CD8-positive, alpha-beta memory T cell (primary cell): ENCODE measurements at places on chromosomes 5 and 9. TPM values are rescaled to one million over a fixed set of nuclear protein-coding genes. Genes with fewer than 3 reads are reported as not detected.

GRCh38 chr5:174281089-174281760, 235.7 kb downstream of the NSG2 start:
- no peak overlapping the region for H3K27ac ChIP-seq
- H3K4me3 ChIP-seq = no peak overlapping the region
- H3K4me1 ChIP-seq = no peaks in the 10 kb centered on the region

- no peaks in the 10 kb centered on the region for H3K36me3 ChIP-seq
- H3K27ac ChIP-seq = no peak overlapping the region
- DNase-seq = no peak
- H3K4me3 ChIP-seq = no peak overlapping the region
These were observed 25.0 kb upstream of the CCL28 start for GRCh38 chr5:43437062-43437660.

- H3K27me3 ChIP-seq = no peaks in the 10 kb centered on the region
- no peak overlapping the region for H3K4me3 ChIP-seq
- H3K4me1 ChIP-seq = no peaks in the 10 kb centered on the region
These were observed 2.3 kb upstream of the RASEF start for GRCh38 chr9:83065233-83065632.

DNA sequence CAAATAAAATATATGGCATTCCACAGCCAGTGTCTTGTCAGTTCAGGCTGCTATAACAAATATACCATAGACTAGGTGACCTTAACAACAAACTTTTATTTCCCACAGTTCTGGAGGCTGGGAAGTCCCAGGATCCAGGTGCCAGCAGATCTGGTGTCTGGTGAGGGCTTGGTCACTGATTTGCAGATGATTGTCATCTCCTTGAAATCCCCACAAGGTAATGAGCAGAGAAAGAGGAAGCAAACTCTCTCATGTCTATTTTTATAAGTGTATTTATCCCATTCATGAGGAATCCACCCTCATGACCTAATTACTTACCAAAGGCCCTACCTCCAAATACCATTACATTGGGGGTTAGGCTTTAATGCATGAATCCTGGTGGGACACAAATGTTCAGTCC, 663.2 kb downstream of the TLR4 start:
- H3K4me1 ChIP-seq = no peaks in the 10 kb centered on the region
- no peak overlapping the region for H3K27ac ChIP-seq
- H3K27me3 ChIP-seq = no peaks in the 10 kb centered on the region
- DNase-seq = no peak
- no peak overlapping the region for H3K4me3 ChIP-seq

The JAKMIP2 gene
- 1.8 TPM for total RNA-seq

GRCh38 chr5:93893075-93893474, 151.7 kb upstream of the POU5F2 start:
- no peak overlapping the region for H3K4me3 ChIP-seq
- no peaks in the 10 kb centered on the region for H3K36me3 ChIP-seq
- no peaks in the 10 kb centered on the region for H3K27me3 ChIP-seq
- DNase-seq = no peak
- no peaks in the 10 kb centered on the region for H3K4me1 ChIP-seq

DNA sequence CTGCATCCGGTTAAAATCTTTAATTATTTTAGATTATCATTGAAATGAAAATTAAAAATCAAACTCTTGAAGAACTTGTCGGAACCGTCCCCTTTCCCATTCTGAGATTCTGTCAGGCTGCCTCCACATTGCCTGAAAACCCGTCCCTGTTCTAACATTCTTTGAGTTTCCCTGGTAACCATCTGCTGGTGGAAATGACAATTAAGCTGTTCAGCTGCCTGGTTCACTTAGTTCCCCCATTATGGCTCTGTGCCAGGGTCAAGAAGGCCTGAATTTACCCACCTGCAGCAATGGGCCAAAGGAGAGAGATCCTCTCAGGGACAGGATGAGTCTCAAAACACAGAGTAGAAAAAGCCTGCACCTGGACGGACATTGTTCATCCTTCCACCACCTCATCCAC, 11.8 kb upstream of the TCOF1 start:
- H3K27ac ChIP-seq = no peak overlapping the region
- peaks cover 5% of the 10 kb centered on the region for H3K4me1 ChIP-seq
- no peaks in the 10 kb centered on the region for H3K27me3 ChIP-seq
- H3K4me3 ChIP-seq = no peak overlapping the region
- no peak for DNase-seq

DNA sequence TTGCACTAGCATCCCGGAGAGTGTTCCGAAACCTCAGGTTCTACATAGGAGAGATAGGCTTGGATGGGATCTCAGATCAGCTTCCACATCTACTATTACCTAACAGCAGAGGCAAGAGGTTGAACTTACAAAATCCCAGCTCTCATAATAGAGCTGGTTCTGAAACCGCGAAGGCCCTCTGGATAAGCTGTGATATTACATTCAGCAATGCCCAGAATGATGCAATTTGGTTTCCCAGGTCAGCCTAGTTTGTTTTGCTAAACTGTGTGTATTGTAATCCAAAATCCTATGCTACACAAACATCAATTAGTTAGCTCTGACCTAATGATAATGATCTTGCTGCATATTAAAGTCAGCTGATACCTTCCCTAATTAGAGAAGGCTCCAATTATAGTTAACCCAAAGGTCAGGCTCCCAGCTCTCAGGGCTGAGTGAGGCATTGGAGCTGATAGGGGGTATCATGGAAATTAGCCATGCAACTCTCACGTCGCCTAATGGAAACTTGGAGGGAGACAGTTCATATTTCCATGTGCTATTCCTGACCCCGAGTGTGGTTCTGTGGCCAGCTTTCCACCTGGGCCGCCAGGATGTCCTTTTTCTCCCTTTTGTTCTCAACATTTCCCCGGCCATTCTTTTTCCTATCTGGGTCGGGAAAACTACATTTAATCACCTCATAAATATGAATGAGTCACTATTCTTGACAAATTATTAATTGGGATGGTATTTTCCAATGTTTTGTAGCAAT, 278.4 kb upstream of the IRX1 start:
- no peak overlapping the region for H3K4me3 ChIP-seq
- H3K4me1 ChIP-seq = no peaks in the 10 kb centered on the region
- no peaks in the 10 kb centered on the region for H3K36me3 ChIP-seq
- DNase-seq = no peak
- H3K27ac ChIP-seq = no peak overlapping the region
- no peaks in the 10 kb centered on the region for H3K27me3 ChIP-seq

DNA sequence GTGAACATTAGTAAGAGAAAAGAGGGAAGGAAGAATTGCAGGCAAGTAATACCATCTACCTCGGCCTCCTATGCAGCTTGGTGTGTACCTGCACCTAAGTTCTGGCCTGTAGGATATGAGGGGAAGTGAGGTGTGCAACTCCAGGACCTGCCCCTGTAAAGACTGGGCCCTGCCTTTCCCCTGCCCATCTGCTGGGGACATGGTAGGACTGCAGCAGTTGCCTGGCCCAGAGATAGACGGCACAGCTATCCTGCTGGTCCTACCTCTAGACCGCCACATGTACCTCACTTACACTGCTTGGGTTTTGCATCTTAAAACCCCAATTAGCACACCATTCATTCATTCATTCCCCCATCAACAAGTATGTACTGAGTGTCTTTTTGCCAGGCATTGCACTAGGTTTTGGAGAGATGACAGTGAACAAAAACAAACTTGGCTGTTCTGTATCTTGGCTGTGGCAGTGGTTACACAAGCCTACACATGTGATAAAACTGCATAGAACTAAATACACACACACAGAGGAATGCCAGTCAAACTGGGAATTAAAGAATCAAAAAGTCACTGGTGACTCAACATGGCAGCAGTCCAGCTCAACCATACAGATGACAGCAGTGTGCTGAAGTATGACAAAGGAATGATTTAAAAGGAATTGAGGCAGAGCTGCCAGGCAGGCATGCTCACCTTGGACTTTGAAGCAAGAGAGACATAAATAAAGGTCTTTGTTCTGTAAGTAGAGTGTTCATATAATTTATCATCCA, 23.3 kb upstream of the MGAT1 start:
- H3K4me1 ChIP-seq = peaks cover 31% of the 10 kb centered on the region
- no peak overlapping the region for H3K27ac ChIP-seq
- DNase-seq = no peak
- peaks cover 4% of the 10 kb centered on the region for H3K36me3 ChIP-seq

DNA sequence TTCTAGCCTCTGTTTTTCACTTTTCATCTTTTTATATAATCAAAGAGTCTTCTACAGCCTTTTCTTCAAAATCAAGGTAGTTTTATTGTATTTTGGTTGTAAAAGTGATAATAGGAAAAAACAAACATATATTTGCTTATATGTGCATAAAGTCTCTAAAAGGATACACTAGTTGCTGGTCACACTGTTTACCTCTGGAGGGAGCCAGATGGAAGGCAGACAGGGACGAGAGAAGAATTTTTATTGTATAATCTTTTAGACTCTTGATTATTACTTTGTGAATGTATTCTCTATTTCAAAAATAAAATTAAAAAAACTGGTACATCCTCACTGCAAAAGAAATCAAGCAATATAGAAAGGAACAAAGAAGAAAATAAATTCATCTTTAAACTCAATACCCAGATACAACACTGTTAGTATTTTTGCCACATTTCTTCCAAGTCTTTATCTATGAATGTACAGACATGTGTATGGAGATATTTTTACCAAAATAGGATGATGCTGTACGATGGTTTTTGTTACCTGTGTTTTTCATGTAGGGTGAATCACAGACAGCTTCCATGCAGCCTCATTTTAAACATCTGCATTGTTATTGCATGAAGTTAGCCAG, 6.1 kb upstream of the RNF183 start:
- no peak for DNase-seq
- no peaks in the 10 kb centered on the region for H3K4me1 ChIP-seq
- no peak overlapping the region for H3K4me3 ChIP-seq
- no peaks in the 10 kb centered on the region for H3K36me3 ChIP-seq

The ACTBL2 gene
- not detected for total RNA-seq

DNA sequence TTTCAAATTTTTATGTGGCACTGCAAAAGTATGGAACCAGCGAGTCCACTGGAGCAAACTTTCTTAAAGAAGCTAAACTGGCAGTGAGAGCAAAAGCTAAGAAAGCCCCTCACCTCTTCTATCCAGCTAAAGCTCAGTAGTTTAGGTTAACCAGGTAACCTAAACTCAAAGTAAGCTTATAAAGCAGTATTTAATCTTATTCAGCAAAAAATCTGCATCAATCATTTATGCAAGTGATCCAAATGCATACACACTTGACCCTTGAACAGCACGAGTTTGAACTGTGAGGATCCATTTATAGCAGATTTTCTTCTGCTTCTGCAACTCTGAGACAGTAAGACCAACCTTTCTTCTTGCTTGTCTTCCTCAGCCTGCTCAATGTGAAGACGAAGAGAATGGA, 363.8 kb upstream of the CDH18 start:
- H3K27ac ChIP-seq = no peak overlapping the region
- DNase-seq = no peak
- no peaks in the 10 kb centered on the region for H3K27me3 ChIP-seq
- H3K36me3 ChIP-seq = no peaks in the 10 kb centered on the region
- H3K4me1 ChIP-seq = no peaks in the 10 kb centered on the region

GRCh38 chr9:69149321-69149807, 24.7 kb upstream of the TJP2 start:
- H3K27me3 ChIP-seq = no peaks in the 10 kb centered on the region
- no peaks in the 10 kb centered on the region for H3K36me3 ChIP-seq
- H3K27ac ChIP-seq = no peak overlapping the region
- H3K4me3 ChIP-seq = no peak overlapping the region
- H3K4me1 ChIP-seq = no peaks in the 10 kb centered on the region
- no peak for DNase-seq

- peaks cover 9% of the 10 kb centered on the region for H3K4me1 ChIP-seq
- no peak overlapping the region for H3K4me3 ChIP-seq
- no peaks in the 10 kb centered on the region for H3K36me3 ChIP-seq
- H3K27ac ChIP-seq = no peak overlapping the region
These were observed 3.9 kb downstream of the NIPAL4 start for GRCh38 chr5:157463621-157464518.

The CCDC192 gene
- total RNA-seq = not detected

DNA sequence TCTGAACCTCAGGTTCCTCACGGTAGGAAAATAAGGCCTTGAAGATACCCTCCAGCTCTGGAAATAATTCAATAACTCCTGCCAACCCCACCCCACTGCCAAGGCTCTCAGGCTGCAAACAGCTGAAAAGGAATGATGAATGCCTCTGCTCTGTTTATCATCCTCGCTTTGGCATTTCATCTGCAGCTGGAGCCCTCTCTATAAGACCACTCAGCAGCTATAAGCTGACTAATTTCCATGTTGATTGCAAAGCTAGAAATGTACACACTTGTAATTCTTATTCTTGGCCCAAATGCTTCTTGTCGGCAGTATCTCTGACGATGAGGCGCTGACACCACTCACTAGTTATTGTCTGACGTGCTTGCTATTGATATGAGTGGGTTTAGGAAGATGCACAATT, 408.4 kb upstream of the NMUR2 start:
- no peaks in the 10 kb centered on the region for H3K36me3 ChIP-seq
- H3K27ac ChIP-seq = no peak overlapping the region
- no peaks in the 10 kb centered on the region for H3K27me3 ChIP-seq
- no peak for DNase-seq

GRCh38 chr5:136425921-136426320, 60.6 kb upstream of the TRPC7 start:
- H3K4me3 ChIP-seq = no peak overlapping the region
- no peak overlapping the region for H3K27ac ChIP-seq
- DNase-seq = no peak
- H3K36me3 ChIP-seq = no peaks in the 10 kb centered on the region
- H3K4me1 ChIP-seq = no peaks in the 10 kb centered on the region
- no peaks in the 10 kb centered on the region for H3K27me3 ChIP-seq

The PCA3 gene
- total RNA-seq = not detected

DNA sequence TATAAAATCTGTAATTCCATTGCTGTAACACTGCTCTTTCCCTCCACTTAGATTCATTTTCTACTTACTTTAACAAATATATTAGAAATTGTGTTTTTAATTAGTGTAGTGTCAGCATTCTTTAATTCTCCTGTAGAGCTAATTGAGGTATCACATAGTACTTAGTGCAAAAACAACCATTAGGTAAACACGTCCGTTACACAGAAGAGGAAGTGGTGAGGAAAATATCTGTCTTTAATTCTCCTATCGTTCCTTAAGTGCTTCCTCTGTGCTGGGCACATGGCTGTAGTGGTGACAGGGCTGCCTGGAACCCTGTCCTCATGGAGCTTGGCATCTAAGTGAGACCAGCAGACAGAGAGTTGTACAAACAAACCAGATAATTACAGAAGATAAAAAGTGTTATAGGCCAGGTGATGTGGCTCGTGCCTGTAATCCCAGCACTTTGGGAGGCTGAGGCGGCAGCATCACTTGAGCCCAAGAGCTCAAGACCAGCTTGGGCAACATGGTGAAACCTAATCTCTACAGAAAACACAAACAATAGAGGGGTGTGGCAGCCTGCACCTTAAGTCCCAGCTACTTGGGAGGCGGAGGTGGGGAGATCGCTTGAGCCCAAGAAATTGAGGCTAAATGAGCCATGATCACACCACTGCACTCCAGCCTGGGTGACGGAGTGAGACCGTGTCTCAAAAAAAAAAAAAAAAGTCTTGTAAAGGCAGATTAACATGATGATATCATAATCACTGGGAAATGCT, 36.4 kb downstream of the PARP8 start:
- no peak overlapping the region for H3K4me3 ChIP-seq
- DNase-seq = no peak
- no peaks in the 10 kb centered on the region for H3K36me3 ChIP-seq
- H3K27ac ChIP-seq = no peak overlapping the region
- H3K27me3 ChIP-seq = no peaks in the 10 kb centered on the region

GRCh38 chr5:171639205-171639621, 146.4 kb upstream of the SMIM23 start:
- no peaks in the 10 kb centered on the region for H3K4me1 ChIP-seq
- H3K36me3 ChIP-seq = no peaks in the 10 kb centered on the region
- H3K27me3 ChIP-seq = no peaks in the 10 kb centered on the region
